ENCODE measurements at places on chromosomes 5 and 9.

DNA sequence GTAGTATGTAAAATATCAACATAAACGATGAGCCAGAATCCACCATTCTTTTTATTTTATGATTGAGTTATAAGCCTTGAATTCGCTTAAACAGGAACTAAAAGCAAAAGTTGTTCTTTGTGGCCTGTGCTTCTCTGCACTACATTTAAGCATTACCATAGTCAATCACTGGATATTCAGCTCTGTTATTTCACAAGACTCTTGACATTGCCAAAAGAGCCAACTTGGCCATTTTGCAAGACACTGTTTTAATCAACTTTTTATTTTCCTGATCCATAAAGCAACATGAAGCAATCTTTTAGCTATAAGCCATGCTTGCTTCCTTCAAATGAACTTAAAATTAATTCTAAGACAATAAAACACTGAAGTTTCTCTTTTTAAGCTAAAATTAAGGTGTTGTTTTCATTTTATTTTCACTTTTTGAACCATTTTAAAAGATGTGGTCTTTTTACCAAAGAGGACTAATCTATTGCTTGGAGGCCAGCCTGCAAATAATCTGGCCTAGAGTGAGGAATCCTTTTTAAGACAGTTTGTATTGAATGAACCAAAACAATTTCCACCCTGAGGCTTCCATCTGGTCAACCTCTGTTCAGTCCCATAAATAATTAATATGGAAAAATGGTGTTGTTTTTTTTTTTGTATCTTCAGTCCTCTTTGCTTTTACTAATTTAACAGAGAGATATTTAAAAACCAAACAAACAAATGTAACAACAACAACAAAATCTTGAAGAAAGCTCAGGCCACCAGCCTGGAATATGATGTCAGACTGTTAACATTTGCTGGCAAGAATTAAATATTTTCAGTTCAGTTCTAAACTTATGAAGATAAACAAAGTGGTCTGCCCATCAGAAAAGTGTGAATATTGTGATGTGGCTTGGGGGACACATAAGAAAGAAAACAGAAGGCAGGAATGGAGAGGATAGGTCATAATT, 274.4 kb downstream of the MARCHF11 start:
- no peak for DNase-seq

- DNase-seq, result no peak
Observed at GRCh38 chr5:150085191-150085912, 1.0 kb downstream of the CSF1R start.

- DNase-seq, result no peak
Observed at GRCh38 chr5:111236995-111237394, 12.8 kb downstream of the CAMK4 start.

GRCh38 chr9:121105531-121105930, 30.8 kb downstream of the CNTRL start:
- DNase-seq, result no peak

- peak; percentile 88 for DNase-seq
Observed at GRCh38 chr9:82488313-82489200, 500.0 kb downstream of the SPATA31D1 start.

GRCh38 chr5:177354711-177355110, 3.0 kb upstream of the RGS14 start:
- DNase-seq, result no peak

GRCh38 chr9:110016340-110016739, 191.6 kb downstream of the C9orf152 start:
- DNase-seq, result peak; percentile 71

DNA sequence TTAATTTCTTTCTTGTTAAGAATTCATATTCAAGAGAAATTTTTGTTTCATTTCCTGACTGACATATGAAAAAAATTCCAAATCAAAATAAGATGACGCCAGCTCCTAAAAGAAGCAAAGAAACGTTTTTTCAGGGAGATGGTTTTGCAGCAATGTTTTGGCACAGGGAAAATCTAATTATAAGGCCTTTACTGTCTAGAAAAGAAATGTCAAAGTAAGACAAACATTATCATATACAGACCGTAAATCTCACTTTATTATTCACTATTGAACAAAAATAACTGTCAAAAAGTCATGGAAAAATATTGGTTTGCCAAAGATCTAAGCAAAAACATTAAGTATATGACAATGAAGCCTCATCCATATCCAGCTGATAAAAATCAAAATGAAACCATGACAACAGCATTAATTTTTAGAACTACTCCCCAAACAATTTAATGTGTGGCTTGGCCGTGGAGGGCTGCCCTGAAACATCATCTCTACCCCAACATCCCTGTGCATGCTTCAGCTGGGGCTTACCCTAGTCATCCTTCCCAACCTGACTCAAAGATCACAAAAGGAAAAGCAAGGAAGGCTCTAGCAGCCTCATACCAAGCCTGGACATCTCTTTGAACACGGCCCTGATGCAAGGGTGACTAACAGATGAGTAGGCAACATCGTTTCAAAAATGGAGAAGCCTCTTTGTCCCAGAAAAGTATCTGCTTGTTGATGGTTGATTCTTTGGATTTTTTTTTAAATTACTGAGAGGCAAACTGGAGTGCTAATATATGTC, 95.6 kb downstream of the ARSB start:
- peak; percentile 78 for DNase-seq

- DNase-seq, result peak; percentile 77
Observed at GRCh38 chr5:142063878-142064331, 44.7 kb upstream of the NDFIP1 start.

DNA sequence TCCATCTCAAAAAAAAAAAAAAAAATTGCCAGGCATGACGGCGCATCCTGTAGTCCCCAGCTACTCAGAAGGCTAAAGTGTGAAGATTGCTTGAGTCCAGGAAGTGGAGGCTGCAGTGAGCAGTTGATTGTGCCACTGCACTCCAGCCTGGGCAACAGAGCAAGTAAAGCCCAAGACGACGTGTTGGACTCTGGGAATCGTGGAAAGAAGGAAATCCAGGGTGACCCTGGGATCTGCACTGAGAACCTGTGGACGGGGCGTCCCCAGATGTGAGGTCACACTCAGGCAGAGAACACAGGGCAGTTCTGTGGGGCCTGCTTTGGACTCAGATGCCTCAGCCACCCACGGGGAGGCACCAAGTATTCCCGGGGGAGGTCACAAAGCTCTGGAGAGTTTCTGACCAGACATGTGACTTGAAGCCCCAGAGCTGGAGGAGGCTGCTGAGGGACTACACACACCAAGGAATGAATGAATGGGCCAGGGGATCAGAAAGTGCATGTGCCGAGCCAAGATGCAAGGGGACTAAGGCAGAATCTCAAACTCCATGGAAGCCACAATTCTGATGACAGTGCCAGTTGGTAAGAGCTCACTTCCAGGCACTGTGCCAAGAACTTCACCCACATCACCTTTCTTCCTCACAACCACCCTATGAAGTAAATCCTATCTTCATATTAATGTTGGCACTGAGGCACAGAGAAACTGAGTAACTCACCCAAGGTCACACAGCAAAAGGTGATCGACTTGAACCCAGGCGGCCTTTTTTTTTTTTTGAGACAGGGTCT, 12.9 kb downstream of the DYNC2I2 start:
- no peak for DNase-seq

GRCh38 chr9:137027369-137028262, at the start of gene ABCA2:
ABCA2 (minus strand) TSS chr9:137028237; CDS start chr9:137028140, 97 bp downstream.
- DNase-seq, result no peak

- DNase-seq, result no peak
Observed at GRCh38 chr9:113524468-113524867, 60.9 kb downstream of the RGS3 start.

GRCh38 chr5:98911280-98912040, 17.3 kb downstream of the CHD1 start:
- DNase-seq, result peak; percentile 22

DNA sequence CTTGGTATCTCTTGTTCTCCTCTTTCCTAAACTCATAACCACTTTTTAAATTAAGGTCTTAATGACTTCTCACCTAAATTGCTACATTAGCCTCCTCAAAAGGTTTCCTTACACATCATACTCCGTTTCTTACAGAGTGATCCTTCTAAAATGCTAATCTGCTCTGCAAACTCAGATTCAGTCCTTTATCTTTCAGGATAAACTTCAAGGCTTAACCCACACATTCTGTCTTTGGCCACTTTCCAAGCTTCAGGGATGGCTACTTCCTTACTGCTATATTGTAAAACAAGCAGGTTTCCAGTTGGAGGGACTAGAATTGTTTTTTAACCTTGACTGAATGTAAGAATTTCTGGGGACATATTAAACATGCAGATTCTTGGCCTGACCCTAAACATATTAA, 105.5 kb upstream of the CHD1 start:
- no peak for DNase-seq

DNA sequence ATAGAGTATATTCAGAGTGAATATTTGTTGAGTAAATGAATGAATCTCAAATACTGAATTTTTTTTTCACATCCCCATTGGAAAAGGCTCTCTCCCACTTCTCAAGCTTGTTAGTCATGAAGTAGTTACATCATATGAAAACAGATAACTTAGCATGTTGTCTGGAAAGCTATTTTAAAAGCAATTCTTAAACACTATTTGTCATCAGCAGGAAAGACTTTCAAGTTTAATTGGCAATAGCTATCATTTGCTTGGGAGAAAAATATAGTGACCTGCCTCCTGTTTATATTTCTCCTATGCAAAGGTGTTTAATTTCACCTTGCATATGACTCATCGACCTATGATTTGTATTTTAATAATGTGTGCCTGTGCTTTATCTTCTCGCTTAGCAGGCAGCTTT, 499.8 kb upstream of the GRIA1 start:
- no peak for DNase-seq

DNA sequence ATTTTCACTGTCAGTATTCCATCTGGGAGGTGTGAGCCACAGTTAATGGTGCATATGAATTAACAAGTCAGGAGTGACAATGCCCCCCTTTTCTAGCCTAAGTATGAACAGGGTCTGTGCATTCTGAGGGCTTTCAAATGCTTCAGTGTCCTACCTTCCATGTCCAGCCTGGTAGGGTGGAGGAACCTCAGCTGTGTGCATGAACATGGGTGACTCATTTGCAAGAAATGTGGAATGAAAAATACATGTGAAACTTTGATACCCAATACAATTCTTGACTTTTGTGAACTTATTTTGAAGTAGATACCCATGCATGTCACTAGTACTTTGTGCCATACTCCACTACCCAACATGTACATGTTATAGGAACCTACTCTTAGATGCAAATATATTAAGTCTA, 375.8 kb downstream of the SEMA5A start:
- DNase-seq, result peak; percentile 34

- DNase-seq, result no peak
Observed at GRCh38 chr9:135248111-135248510, 160.6 kb downstream of the OLFM1 start.

DNA sequence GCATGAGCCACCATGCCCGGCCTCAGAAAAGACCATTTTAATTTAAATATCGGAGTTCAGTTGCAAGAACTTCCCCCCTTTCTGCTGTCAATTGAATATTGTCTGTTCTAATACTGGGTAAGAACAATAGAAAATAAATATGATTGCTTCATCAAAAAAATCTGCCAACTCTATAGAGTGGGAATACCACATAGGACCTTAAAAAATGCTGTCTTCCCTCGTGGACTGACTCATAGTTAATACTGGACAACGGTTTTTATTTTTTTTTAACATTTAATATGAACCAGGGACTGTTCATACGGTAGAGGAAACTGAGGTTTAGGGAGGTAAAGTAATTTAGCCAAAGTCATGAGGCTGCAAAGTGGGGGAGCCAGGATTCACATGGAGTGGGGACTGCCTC, 9.7 kb downstream of the ZNF462 start:
- DNase-seq, result no peak

- peak; percentile 21 for DNase-seq
Observed at GRCh38 chr5:138849439-138849838, 25.7 kb downstream of the LRRTM2 start.

GRCh38 chr9:114921171-114921570, 9.2 kb downstream of the TNFSF8 start:
- no peak for DNase-seq

DNA sequence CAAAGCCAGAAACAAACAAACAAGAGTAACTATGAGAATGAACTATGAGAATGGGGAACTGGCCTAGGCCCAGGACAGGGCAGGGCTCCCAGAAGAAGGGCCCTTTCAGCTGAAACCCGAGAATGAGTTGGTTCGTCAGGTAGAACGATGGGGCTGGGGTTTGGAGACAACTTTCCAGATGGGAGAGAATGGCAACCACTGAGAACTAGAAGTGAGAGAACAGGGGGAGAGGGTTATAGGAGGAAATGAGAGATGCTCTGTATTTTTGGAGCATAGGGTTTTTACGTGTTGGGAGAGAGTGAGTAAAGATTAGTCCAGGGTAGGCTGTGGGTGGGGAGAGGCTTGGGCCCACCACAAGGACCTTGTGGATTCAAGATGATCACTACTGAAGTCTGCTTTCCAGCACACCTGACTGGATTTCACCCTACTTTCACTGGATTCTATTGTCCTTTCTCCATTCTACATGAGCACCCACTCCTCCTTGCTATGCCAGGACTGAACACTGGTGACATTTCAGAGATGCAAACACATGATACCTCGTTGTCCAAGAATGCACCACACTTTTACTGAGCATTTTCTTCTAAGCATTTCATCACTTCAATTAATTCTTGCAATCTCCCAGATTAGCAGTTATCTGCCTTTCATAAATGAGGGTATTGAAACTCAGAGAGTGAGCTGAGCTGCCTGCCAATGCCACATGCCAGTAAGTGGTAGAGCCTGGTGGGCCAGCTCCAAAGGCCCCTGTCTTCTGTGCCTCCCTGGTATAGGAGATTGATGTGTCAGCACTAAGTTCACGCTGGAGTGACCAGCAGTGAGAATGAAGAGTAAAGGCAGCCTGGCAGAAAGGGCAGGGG, 3.2 kb upstream of the TMEM268 start:
- no peak for DNase-seq

DNA sequence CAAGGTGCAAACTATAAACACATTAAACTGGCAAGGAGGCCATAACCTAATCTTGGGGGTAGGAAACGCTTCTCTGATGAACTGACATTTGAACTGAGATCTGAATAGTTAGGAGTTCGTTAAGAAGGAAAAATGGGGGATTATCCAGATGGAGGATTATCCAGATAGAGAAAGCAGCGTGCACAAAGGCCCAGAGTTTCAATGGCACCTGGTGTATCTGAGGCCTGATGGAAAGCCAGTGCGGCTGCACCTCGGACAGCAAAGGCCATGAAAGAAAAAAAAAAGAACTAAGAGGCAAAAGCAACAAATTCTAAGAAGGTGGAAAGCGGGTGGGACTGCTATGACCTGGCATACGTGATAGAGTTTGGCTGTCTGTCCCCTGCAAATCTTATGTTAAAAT, 13.0 kb upstream of the CTNNAL1 start:
- no peak for DNase-seq

- peak; percentile 86 for DNase-seq
Observed at GRCh38 chr5:14064841-14065240, 78.3 kb upstream of the TRIO start.

DNA sequence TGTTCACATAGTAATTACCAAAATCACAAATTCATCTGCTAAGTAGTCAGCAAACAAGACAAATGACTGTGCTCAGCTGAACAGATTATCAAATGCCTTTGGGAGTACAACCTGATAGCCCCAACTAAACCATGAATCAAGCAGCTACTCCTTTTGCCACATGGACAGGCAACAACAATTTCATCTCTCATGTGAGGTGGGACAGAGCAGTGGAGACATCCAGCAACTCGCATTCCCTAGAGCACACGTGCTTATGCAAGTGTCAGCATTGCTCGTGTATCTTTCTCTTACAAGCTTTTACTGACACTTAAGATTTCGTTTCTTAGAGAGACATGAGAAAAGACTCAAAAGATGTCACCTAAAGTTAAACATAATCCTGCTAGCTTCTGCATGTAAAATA, 42.7 kb upstream of the PPP2R2B start:
- no peak for DNase-seq

Data from fibroblast of skin of right biceps (primary cell).